ENCODE measurements at places on chromosomes 4 and X.

DNA sequence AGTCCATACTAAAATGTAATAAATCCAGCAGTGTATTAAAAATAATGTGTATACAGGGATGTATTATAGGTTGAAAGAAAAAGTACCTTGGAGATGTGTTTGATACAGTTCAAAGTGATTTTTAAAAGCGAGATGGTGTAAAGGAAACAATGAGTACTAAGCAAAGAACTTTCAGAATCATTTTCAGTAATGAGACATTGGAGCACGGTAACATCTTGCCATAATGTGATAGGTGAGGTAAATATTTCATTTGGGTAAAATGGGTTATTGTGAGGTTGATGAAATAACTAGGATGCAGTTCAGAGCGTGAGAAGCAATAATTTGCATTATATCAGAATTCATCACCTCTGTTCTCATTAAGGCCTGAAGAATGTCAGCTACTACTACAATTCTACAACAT is 25.9 kb downstream of the EIF2S3 start:
- no peak for DNase-seq

GRCh38 chr4:169143335-169143734 is 127.4 kb downstream of the SH3RF1 start:
- no peak for DNase-seq

- no peak for DNase-seq
Observed at GRCh38 chr4:89739311-89739988, 97.5 kb downstream of the SNCA start.

DNA sequence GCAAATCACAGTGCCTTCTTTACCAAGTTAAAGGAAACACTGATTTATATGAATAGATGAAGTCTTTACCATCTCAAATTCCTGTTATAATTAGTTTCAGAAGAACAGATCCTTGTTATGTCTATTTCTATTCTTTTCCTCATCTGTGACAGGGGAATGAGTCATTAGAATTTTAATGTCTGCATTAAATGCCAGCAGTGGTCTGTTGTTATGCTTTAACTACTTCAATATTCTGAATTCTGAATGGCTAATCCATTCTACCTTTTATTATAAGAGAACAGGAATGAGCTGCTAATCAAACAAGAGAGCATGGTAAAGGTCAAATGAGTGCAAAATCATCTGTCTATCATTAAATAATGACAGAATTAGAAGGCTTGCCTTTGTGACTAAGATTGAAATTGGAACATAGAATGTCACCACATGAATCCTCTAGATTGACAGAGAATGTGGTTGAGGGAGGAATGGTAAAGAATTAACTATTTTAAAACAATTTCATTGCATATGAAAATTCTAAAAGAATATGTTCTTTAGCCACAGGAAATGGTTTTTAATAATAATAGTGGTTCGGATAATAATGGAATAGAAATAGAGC is 935.5 kb downstream of the ADGRL3 start:
- no peak for DNase-seq

- no peak for DNase-seq
Observed at GRCh38 chr4:1765409-1766072, 27.6 kb upstream of the FGFR3 start.
